Esophagus muscularis mucosa (tissue), 4 donors: ENCODE measurements at places on chromosomes 16 and 17. TPM values are rescaled to one million over a fixed set of nuclear protein-coding genes. Genes with fewer than 3 reads are reported as not detected.

KRT12 gene
- total RNA-seq = not detected

SPHK1 gene
- total RNA-seq = 16.7 TPM

HEXD gene
- 23.3 TPM for total RNA-seq

GFER gene
- 27.5 TPM for total RNA-seq

KRT39 gene
- total RNA-seq = not detected

MARF1 gene
- total RNA-seq = 55.1 TPM

SLFN12L gene
- total RNA-seq = 0.32 TPM

DNA sequence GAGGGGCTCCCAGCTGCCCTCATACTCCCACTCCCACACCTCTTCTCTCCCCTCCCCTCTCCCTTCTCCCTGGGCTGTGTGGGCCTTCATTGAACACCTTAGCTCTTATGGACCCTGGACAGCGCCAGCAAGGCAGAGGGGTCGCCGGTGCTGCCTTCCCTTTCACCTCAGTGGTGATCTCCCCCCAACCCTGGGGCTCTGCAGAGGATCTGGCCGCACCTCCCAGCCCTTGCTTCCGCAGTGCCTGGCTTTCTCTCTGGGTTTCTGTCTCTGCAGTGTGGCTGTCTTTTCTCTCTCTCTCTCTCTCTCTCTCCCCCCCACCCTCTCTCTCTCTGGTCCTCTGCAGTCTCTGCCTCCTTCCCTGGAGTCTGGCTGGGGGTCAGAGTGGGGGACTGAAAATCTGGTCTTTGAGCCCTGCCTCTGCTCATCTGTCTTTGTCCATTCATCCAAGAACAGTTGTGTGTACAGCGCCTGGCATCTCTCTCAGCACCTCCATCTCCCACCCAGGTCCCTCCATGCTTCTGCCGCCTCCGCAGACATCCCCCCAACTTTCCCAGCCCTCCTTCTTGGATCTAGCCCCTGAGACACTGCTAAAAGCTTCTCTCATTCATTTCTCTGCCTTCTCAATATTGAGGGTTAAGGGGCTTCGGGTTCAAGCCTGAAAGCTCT is 1.1 kb downstream of the SEZ6L2 start:
- DNase-seq = no peak

GRCh38 chr17:17155568-17155967 is 50.6 kb downstream of the PLD6 start:
- DNase-seq = no peak

DNA sequence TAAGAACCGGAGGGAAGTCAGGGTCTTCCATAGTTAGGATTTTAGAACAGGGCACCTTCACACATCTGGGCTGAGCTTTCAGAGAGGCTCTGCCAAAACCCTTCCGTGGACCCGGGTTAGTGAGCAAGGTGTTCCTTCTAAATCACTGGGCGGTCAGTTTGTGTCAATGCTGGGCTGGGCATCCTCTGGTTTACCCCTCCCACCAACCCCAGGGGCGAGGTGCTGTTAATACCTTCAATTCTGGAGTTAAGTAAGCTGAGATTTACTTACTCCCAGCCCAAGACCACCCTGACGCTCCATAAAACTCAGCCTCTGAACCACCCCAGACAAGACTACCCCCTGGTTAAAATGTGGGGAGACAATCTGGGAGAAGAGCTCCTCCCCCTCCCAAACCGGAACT is 1.0 kb downstream of the TMEM92 start:
- no peak for DNase-seq

- no peak for DNase-seq
These were observed 29.5 kb upstream of the ULK2 start for GRCh38 chr17:19897090-19897837.

- no peak for DNase-seq
These were observed 6.5 kb upstream of the CCL1 start for GRCh38 chr17:34369571-34369970.

DNA sequence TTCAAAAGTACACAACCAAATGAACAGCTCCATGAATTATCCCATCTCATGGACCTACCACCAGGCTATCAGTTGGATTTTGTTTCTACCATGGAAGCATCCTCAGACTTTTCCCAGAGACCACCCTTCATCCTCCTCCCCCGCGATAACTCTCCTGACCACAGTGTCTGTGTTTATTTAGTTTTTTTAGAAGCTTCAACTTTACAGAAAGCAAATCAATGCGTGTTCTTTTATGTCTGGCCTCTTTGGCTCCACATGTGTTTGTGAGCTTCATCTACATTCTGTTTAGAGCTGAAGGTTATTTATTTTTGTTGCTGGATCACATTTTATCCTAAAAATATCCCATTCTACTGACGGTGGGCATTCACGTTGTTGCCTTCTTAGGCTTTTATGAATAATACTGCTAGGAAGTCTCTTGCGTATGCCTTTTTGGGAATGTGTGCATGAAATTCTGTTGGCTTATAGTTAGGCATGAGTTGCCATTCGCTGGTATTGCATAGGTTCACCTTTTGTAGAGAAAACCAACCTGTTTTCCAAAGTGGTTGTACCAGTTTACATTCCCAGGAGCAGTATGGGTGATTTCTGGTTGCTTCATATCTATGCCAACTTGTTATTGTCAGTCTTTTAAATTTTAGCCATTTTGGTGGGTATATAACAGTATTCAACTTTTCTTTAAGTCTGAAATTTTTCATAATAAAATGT is 83.0 kb downstream of the CMIP start:
- DNase-seq = no peak

DNA sequence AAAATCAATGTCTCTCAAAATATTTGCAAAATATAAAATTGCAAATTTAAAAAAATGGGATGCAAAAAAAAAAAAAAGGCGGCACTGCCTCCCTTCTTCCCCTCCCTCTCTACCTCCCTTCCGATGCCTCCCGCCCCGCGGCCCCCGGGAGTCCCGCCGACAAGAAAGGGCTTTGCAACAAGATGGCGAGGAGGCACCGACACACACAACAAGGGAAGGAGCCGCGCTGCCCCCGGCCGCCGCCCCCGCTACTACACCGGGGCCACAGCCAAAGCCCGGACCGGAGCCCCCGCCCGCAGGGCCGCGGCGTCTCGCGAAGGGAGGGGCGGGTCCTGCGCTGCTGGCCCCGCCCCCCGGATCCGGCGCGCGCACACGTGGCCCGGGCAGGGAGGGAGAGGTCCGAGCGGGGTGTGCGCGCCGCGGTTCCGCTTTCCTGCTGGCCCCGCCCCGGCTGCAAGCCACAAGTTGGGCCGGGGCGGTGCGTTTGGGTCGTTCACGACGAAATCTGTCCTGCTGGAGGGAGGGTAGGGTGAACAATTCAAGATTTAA is at the start of gene MNT:
TSS of gene MNT (minus strand) at position 184 of the 549 bp plus-strand sequence. CDS start 348 bp downstream, outside the sequence.
- DNase-seq = peak; percentile 98

- DNase-seq = no peak
These were observed 360.6 kb upstream of the XYLT1 start for GRCh38 chr16:17831330-17831729.

DNA sequence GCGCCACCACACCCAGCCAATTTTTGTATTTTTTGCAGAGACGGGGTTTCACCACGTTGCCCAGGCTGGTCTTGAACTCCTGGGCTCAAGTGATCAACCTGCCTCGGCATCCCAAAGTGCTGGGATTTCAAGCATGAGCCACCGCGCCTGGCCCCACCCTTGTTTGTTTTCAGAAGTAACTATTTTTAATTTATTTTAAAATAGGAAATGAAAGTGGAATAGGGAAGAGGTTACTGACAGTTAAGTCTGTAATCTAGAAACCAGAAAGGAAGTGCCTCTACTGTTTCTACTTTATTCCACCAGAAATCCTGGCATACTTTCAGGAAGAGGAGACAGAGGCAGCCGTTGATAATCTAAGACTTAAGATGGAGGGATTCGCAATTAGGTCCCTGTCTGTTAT is 225.6 kb downstream of the TANC2 start:
- no peak for DNase-seq

DNA sequence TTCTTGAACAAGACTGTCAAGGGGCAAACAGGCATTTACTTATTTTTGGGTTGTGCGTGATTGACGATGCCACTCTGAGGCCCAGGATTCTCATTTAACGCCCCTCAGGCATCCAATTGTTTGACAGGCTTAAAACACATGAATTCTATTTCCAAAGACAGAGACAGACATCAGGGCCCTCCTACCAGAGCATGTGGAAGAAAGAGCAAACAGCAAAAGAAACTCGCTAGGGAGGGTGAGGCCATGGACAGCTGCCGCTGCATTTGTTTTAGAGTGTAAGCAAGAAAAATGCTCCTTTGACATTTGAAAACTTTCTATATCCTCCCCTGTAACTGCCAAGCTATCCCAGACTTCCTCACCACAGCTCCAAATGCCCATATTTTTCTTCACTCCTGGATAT is 410.1 kb downstream of the NPIPA8 start:
- DNase-seq = no peak

GRCh38 chr16:30958175-30959079 is 873 bp downstream of the SETD1A start:
- DNase-seq = no peak
